Heart left ventricle (tissue), 16 donors: ENCODE measurements at places on chromosomes 1 and 21.

GRCh38 chr1:36400825-36401601 lies 3.3 kb upstream of the LSM10 start:
- peak; percentile 78 for DNase-seq

GRCh38 chr1:207825719-207826556 lies 74.1 kb downstream of the CD46 start:
- DNase-seq: peak; percentile 84

DNA sequence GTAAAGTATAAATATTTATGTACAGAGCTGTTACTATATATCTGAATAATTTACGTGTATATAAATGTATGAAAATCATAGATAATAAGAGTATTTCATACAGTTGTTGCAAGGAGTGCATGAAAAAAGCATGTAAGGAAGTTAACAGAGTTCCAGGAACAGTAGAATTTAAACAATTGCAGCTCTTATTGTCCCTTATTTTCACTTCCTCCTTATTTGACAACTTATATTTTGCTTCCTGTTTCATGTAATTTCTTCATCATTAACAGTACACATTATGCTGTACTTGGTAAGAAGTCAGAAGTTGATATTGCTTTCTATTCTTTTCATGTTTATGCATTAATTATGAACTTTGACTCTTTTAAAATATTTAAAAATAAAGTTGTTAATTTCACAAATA lies 681.5 kb downstream of the LRRIQ3 start:
- no peak for DNase-seq

DNA sequence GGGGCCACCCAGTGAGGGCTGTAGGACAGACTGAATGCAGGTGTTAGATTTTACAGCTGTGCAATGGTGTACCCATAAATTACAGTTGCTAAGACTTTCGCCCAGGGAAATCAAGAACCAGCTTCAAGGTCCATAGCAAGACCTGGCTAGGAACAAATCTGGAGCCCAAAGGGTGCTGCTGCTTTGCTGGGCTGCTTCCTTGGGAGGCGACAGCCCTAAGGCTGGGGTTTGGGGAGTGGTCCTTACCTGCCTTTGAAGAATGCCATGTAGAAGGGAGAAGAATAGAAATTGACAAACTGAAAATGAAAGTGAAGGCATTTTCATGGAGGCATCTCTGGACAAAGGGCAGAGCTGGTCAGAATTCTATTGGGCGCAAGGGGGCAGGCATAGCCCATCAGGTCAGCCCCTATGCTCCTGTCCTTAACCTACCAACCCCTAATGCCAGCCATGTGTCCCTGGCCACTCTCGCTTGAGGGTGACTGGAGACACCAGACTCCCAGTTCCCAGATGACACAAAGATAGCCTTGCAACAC lies 7.6 kb upstream of the ARHGEF19 start:
- no peak for DNase-seq

DNA sequence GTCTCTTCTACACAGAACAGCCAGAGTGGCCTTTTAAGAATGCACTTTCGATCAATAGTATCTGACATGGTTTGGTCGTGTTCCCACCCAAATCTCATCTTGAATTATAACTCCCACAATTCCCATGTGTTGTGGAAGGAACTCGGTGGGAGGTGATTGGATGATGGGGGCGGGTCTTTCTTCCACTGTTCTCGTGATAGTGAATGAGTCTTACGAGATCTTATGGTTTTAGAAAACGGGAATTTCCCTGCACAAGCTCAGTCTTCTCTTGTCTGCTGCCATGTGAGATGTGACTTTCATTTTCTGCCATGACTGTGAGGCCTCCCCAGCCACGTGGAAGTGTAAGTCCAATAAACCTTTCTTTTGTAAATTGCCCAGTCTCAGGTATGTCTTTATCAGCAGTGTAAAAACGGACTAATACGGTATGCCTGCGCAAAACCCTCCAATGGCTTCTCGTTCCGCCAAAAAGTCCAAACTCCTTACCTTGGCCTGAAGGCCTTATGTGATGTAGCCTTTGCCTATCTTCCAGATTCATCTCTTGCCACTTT lies 23.0 kb upstream of the SMG7 start:
- DNase-seq: no peak

- DNase-seq: peak; percentile 74
Observed at GRCh38 chr21:39385299-39386145, 36.6 kb upstream of the HMGN1 start.

DNA sequence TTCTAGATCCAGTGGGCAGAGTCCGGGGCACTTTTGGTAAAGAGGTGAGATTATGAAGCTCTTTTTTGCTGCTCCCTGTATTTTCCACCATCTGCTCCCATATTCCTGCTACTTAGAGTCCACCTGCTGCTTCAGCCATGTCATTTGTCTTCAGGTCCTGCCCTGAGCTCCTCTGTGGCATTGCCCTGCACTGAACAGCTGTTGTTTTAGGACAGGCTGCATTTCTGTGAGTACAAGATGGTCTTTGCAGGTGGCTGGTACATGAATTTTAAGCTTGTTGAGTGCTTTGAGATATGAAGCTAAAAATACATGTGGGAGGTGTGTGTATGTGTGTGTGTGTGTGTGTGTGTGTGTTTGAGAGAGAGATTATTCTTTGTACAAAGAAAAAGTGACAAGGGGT lies 21.9 kb downstream of the MT1HL1 start:
- peak; percentile 44 for DNase-seq

- no peak for DNase-seq
Observed at GRCh38 chr1:14869187-14869586, 270.7 kb downstream of the KAZN start.

- no peak for DNase-seq
Observed at GRCh38 chr1:1626207-1627141, 5.5 kb upstream of the MMP23B start.

GRCh38 chr1:229164836-229165735 lies 105.8 kb upstream of the RAB4A start:
- DNase-seq: no peak

GRCh38 chr1:100037656-100037926 lies 67.8 kb downstream of the SLC35A3 start:
- DNase-seq: no peak

GRCh38 chr21:36863260-36863659 lies 103.2 kb downstream of the HLCS start:
- no peak for DNase-seq

- no peak for DNase-seq
Observed at GRCh38 chr1:162299018-162299417, 77.6 kb downstream of the SPATA46 start.

DNA sequence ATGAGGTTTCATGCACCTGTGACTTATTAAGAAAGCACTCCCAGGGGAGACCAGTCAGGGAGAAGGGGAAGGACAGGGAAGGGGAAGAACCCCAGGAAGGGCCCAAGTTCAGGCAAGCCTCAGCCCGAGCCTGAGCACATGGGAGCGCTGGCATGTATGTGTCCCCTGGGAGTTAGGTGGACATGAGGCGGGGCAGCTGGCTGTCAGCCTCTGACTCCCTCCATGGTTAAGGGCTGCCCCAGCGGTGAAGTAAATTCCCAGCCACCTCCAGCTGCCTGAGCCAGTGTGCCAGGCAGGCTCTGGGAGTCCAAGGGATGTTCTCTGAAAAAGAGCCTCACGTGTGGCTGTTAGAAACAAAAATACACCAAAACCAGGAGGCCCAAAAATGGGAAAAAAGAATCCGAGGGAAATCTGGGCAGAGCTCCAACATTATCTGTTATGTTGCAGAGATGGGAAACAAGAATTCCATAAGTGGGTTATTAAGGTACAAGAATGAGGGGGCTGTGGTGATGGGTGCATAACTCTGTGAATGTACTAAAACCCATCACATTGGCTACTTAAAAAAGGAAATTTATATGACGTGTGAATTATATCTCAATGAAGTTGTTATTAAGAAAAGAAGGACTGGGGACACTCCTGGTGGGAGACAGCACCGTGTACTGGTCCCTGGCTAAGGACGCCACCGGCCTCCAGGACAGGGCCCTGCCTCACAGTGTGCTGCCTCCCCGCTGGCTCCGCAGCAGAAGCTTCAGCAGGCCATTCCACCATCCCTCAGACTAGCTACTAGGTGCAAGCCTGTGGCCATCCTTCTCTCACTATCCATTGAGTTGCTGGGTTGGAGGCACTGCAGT lies 18.7 kb downstream of the DMRTB1 start:
- no peak for DNase-seq

DNA sequence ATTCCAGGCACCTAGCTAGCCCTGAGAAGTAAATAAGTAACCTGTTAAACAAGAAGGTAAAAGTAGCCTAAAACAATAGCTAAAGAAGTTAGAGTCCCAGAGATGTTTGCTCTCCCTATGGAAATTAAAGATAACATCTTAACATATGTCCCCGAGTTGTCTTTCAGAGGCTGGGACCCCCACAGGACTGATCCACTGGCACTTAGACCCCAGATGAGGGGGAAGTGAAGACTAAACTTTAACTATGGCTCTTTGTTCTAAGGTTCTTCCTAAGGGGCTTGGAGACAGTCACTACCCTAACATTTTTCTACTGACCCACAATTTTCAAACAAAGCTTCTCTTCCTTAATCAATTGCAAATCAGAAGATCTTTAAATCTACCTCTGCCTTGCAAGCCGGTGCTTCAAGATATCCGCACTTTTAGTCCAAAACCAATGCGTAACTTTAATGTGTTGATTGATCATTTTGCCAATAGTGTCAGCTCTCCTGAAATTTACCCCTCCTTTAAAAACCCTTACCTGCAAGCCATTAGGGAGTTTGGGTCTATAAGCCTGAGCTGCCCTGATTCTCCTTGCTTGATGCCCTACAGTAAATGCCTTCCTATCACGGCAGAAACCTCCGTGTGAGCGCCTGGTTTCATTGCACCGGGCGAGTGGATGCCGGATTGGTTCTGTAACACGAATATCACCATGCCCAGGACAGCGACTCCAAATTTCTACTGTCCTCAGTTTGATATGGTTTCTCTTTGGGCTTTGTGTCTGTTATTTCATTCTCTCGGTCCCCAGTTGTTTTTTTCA lies 404.4 kb downstream of the SIPA1L2 start:
- no peak for DNase-seq

DNA sequence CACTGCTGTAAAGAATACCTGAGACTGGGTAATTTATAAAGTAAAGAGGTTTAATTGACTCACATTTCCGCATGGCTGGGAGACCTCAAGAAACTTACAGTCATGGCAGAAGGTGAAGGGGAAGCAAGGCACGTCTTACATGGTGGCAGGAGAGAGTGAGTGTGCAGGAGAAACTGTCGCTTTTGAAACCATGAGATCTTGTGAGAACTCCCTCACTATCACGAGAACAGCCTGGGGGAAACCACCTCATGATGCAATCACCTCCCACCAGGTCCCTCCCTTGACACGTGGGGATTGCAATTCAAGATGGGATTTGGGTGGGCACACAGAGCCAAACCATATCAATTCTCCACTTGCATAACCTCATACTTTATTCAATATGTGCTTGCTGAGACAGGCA lies 76.6 kb downstream of the GIPC2 start:
- no peak for DNase-seq

DNA sequence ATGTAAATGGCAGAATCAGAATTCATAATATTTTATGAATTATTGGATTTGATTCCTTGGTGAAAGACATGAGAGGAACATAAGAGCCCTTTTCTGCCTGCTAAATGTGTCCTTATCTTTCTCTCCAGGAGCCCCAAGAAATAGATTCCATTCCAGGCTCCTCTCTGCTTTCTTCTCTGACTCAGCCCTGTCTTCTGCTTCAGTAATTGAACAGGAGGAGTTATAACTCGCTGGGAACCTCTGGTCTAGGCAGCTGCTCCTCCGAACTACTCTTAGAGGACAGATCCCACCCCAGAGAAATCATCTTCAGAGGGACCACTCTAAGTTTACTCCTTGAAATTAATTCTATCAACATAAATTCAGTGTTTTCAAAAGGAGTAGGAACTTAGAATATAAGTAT lies 78.4 kb downstream of the RGS21 start:
- no peak for DNase-seq

DNA sequence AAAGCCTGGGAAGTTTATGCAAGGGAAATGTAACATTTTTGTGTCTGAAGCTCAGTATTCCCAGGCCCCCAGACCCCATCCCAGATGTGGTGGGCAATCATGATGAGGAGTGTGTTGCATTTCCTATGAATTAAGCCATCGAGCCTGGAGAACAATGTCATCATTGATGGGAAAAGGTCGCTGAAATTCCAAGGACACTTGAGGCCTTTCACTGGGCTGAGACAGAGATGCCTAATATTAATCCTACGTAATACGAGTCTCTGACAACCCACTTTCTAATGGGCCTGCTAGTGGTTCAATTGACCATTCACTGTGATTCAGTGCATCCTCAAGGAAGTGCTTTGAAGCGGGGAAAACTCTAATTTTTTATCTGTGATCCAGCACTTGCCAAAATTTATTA lies 291.6 kb downstream of the PLPP3 start:
- no peak for DNase-seq

GRCh38 chr1:40926441-40926840 lies 53.1 kb upstream of the CTPS1 start:
- DNase-seq: no peak

- DNase-seq: no peak
Observed at GRCh38 chr21:28550057-28550825, 442.4 kb downstream of the LTN1 start.
